ENCODE measurements at places on chromosomes 12 and 14.

DNA sequence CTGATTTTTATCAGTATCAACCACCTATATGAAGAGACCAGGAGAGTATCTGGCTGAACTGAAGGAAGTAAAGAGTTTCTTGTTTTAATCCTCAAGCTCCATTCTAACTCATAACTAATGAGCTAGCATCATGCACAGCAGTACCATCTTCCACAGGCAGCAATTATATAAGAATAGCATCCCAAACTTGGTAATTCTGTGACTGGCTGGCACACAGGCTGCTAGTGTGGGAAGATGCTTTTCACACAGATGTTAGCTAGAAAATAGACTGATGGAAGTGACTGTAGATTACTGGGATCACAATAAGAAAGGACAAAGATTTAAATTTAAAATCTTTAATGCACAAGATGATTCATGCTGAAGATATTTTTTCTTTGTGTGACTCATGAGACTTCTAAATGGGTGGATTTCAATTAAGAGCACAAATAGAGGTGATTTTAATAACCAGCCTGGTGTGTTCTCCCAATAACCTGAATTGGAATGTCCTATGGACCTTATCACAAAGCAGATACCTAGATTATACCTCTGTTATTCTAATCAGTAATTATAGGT is 417.7 kb upstream of the ATXN7L3B start:
- DNase-seq: no peak

DNA sequence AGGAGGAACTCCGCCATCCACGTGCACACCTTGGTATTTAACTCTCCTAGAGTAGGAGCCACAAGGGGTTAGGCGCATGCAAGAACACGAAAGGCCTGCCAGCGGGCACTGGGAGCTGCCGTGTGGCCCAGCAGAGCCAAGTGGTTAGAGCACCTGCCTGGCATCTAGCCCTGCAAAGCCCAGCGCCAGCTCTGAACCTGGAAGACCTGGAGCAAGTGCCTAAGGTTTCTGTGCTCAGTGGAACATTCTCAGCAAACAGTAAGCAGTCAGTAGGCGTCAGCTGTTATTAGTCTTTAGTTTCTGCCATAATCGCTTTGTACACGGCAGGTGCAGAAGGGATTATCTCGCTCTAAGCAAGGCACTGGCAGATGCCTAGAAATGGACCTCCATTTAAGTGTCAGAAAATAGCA is 55.4 kb downstream of the SETD3 start:
- no peak for DNase-seq

DNA sequence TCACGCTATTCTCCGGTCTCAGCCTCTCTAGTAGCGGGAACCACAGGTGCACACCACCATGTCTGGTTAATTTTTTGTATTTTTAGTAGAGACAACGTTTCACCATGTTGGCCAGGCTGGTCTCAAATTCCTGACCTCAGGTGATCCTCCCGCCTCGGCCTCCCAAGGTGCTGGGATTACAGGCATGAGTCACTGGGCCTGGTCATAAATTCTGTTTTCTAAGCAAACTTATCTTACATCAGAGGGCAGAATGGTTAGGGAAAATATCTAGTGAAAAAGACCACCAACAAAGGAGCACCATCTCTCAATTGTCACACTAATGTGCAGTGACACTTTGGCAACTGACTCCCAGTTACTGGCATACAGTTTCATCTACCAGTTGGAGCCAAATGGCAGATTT is 2.8 kb downstream of the CPM start:
- DNase-seq: no peak

GRCh38 chr12:2779281-2779680 is 15.5 kb upstream of the FKBP4 start:
- DNase-seq: no peak

- DNase-seq: no peak
Observed at GRCh38 chr12:112427760-112428159, 9.0 kb downstream of the PTPN11 start.

- DNase-seq: no peak
Observed at GRCh38 chr12:125169870-125170269, 104.6 kb downstream of the AACS start.

DNA sequence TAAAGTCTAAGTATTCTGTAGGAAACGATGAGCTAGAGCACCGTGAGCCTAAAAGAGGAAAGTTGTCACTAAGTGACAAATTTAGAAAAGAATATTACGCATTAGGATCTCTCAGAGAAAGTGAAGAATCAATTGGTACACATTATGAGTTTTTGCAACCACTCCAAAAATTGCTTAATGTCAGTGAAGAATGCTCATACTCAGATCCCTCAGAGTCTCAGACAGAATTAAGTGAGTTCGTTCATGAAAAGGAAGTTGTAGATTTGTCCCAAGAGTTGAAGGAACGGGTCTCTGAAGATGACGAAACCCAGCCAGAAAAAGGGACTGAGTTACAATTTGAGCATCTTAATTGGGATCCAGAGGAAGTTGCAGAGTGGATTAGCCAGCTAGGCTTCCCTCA is 1.5 kb downstream of the SAMD15 start:
- DNase-seq: no peak
